ENCODE measurements at places on chromosomes 5 and 9.
A peak's percentile ranks its signal among the peaks of the same experiment; 100 is the strongest.

- no peak for DNase-seq
Measured at GRCh38 chr9:135677641-135678168, 14.6 kb downstream of the LCN9 start.

DNA sequence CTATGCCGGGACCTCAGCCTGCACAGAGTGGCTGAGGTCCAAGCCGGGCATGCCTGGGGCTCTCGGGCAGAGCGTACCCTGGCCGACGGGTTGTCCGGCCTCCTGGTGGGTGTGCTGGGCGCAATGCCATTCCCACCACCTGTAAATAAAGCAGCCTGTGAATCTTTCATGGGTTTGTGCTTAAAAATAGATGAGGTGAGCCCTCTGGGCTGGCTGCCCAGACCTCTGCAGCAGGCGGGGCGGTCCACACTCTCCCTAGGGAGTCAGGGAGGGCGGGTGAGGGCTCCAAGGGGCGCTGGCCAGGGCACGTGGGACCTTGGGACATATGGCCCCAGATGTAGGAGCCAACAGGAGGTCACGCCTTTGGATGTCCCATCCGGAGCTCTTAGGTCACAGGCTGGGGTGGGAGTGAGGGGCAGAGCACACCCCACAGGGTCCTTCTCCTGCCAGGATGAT, 3.6 kb upstream of the AGPAT2 start:
- no peak for DNase-seq

- no peak for DNase-seq
Measured at GRCh38 chr9:133106511-133107244, 14.4 kb downstream of the RALGDS start.

DNA sequence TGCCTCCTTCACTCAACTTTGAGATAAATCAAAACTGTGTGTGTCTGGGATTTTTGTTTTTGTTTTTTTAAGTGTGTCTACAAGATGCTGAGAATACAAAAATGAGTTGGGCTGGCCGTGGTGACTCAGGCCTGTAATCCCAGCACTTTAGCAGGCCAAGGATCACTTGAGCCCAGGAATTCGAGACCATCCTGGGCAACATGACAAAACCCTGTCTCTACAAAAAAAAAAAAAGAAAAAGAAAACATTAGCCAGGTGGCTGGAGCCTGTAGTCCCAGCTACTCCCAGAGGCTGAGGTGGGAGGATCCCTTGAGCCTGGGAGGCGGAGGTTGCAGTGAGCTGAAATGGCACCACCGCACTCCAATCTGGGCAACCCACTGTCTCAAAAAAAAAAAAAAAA, 21.0 kb downstream of the HNRNPK start:
- DNase-seq, result no peak

- DNase-seq, result peak; percentile 47
Measured at GRCh38 chr9:137306066-137306849, 4.2 kb upstream of the NRARP start.

DNA sequence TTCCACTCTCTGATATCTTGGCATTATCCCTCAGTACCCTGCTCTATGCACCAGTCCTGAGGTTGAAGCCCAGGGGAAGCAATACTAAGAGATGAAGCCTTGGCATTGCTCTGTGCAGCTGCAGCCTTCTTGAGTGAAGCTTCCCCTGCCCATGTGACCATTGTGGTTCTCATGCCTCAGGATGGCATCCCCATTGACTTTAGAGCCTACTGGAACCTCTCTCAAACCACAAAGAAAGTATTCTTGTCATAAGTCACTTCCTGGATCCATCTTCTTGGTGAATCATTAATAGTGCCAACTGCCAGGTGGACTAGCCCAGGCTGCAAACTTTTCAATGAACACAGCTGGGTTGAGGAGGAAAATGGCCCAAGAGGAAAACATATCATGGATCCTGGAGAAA, 283.9 kb upstream of the RFX3 start:
- DNase-seq, result no peak

- no peak for DNase-seq
Measured at GRCh38 chr9:88998503-88998902, 7.2 kb downstream of the S1PR3 start.

DNA sequence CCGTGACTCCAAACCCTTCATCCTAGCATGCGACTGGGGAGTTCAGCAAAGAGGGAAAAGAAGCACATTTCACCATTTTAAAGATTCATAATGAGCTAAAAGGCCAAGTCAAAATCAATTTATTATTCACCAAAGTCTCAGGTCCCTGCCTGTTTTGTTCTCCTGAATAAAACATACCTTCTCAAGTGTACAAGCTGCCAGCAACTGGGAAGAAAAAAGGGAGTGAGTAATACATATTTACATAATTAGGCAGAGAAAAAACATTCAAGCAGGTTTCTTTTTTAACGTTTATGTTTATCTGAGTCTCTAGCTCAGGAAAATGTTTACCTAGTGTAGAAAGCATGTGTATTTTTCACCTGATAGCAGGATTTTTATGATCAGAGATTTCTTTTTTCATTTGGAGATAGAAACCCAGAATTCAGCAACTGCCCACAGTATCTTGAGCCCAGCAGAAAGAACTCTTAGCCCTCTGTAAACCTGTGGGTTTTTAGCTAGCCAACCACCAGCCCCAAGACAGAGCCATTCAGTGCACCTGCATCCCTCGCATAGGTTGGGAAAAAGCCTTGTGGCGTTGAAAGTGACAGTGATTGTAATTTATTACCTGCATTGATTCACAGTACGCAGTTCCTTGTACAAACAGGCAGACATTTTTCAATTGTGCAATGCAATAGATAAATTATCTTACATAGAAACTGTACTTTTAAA, 117.9 kb upstream of the GRIA1 start:
- no peak for DNase-seq

- no peak for DNase-seq
Measured at GRCh38 chr5:133910571-133910970, 57.9 kb downstream of the C5orf15 start.

GRCh38 chr5:124512236-124512635, 234.2 kb downstream of the ZNF608 start:
- DNase-seq, result no peak

GRCh38 chr5:54518146-54518817, 723 bp downstream of the SNX18 start:
- DNase-seq, result peak; percentile 72

- DNase-seq, result no peak
Measured at GRCh38 chr5:10091701-10092100, 158.0 kb downstream of the ATPSCKMT start.

All from activated CD8-positive, alpha-beta memory T cell treated with anti-CD3 and anti-CD28 coated beads, Interleukin-2, amount 10 ng/mL, durations not matched to agents 7 days and 5 days (primary cell).